ENCODE measurements at places on chromosomes 4 and X. TPM values are rescaled to one million over a fixed set of nuclear protein-coding genes. Genes with fewer than 3 reads are reported as not detected.

DNA sequence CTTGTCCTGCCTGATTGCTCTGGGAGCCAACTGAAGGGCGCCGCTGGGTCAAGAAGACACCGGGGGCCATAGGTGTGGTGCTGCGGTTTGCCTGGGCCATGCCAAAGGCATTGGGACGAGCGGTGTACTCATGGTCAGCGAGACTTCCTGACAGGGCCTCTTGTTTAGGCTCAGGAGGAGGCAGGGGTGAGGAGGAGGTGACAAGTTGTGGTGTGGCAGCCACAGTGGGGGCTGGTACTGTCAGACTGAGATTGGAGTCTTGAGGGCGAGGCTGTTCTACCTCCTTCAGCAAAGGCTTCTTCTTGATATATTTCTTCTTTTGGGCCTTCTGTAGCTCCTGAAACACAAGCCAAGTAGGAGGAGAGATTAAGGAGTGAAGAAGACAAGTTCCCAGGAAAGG is 104.1 kb downstream of the PHF8 start:
- DNase-seq = no peak

The KLHL13 gene
- not detected for polyA plus RNA-seq

DNA sequence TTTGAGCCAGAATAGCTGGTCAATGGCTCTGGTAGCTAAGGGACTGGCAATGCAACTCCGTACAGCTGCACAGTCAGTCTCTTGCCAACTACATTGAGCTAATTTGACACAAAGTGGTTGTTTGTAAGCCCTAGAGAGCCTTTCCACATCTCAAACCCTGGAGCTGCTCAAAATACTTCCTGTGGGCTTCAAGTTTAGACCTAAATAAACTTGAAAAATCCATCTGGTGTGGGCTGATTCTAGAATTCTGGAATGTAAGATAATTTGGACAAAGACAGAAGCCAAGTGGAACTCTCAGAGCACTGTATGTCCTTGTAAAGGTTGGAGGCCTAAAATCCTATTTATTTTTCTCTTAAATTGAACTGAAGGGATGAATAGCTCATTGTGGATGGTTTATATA is 380.8 kb downstream of the SPRY1 start:
- no peak for DNase-seq

GRCh38 chr4:111697176-111697942 is 447.9 kb upstream of the FAM241A start:
- DNase-seq = no peak

- DNase-seq = no peak
Measured at GRCh38 chr4:146916479-146917076, 29.1 kb downstream of the TTC29 start.

- DNase-seq = no peak
Measured at GRCh38 chrX:8233091-8233490, 62.0 kb upstream of the VCX2 start.

The RPS6KA6 gene
- polyA plus RNA-seq = 0.39 TPM

The GABRE gene
- not detected for polyA plus RNA-seq

The RHOXF1 gene
- polyA plus RNA-seq = not detected

- DNase-seq = no peak
Measured at GRCh38 chrX:250965-251364, 30.2 kb upstream of the PLCXD1 start.

The EMCN gene
- polyA plus RNA-seq = not detected

- no peak for DNase-seq
Measured at GRCh38 chr4:123867910-123868587, 471.5 kb downstream of the SPRY1 start.

The HS3ST1 gene
- polyA plus RNA-seq = 13.4 TPM

The IL2 gene
- polyA plus RNA-seq = not detected

The STPG2 gene
- 0.25 TPM for polyA plus RNA-seq

The TLR7 gene
- polyA plus RNA-seq = 7.4 TPM

GRCh38 chrX:78979789-78980464 is 34.7 kb downstream of the P2RY10 start:
- DNase-seq = no peak

- no peak for DNase-seq
Measured at GRCh38 chrX:40922307-40922706, 162.9 kb upstream of the USP9X start.

DNA sequence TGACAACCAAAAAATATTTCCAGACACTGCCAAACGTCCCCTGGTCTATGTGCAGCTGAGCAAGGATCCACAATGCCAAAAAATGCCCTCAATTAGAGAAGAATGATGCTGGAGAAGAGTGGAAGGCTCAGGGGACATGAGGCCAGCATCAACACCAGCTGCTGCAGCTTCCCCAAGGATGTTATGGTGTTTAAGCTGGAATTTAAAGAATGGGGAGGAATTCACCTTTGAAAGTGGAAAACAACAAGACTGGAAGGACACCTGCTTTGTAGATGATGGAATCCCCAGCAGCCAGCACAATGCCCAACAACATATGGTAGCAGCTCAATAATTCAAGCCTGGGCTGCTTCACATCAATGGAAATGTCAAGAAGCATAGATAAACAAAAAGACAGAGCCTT is 20.3 kb upstream of the SMPX start:
- DNase-seq = no peak

- no peak for DNase-seq
Measured at GRCh38 chrX:148611993-148612392, 111.6 kb downstream of the AFF2 start.

The MTMR1 gene
- 35.9 TPM for polyA plus RNA-seq

GRCh38 chrX:67564475-67564874 is 20.7 kb downstream of the AR start:
- no peak for DNase-seq

GRCh38 chr4:134687646-134688628 is 486.3 kb upstream of the PABPC4L start:
- DNase-seq = no peak

DNA sequence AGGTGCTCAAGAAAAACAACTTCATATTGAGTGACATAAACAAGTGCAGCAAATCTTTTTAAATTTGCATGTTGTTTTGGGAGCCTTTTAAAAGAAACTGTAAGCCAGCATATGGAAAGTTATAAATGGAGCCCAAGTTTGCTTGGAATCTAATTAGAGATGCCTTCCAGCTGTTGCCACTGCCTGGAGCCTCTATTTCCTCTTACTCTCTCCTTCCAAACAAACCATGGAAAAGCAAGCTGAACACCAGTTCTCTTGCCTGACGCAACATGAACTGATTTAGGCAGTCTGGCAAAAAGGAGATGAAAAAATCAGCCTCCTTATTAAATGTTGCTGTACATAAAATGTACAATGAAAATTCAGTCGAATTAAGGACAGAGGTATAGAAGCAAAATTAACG is 21.5 kb downstream of the ARSJ start:
- DNase-seq = no peak

DNA sequence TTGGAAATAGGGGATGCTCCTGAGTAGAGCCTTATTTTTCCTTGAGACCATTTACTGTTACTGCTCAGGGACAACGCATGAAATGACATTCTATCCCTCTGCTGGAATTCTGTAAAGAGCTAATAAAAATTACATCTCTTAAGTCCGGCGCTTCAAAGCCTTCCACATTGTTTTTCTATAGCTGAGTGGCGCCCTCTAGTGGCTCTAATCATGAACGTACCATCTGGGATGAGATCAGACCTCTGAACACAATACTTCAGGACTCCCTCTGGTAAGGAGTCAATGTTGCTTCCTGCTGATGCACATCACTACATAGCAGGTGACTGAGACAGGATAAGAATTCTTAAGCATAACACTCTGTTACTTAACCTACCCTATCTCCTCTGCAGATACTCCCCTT is 6.0 kb downstream of the HMGN5 start:
- DNase-seq = peak; percentile 33

The ARHGAP36 gene
- polyA plus RNA-seq = not detected

DNA sequence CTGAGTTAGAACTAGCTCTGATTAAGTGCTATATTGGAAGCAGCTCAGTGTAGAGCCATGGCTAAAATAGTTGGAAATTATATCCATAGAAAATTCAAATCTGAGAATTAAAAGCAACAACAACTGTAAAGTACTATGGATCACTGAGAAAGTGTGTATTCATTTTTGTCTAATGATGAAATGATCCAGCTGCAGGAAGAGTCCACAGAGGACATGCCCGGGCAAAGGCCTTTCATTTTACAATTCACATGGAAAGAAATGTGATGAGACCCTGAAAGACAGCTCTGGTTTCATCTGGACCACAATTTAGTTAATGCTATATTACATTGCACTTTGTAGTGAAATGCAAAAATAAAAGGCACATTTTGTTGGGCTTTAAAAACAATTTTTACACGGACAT is 196.8 kb upstream of the FAT1 start:
- no peak for DNase-seq

- DNase-seq = no peak
Measured at GRCh38 chr4:19030536-19030935, 1009.0 kb upstream of the LCORL start.

- no peak for DNase-seq
Measured at GRCh38 chr4:158422546-158422945, 99.1 kb upstream of the RXFP1 start.

GRCh38 chrX:110267874-110268273 is 50.0 kb downstream of the AMMECR1 start:
- DNase-seq = no peak

- no peak for DNase-seq
Measured at GRCh38 chr4:85732124-85732523, 257.2 kb downstream of the ARHGAP24 start.

DNA sequence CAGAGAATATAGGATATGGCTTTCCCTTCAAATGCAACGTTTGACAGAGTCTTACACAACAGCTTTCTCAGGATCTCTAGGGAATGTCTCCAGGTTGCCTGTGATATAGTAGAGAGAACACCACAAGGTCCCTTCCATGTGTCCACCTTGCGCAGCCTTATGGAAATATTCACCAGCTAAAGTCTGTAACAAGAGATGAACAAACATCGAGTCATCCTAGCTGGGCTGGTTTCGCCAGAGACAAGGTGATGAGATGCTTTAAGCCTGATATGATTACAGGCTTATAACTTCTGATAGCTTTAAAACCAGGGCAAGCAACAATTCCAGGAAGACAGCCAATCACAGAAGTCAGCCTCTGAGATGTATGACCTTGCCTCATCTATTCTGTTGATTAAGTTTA is 83.8 kb downstream of the SEL1L3 start:
- no peak for DNase-seq

The SHROOM4 gene
- polyA plus RNA-seq = not detected

GRCh38 chr4:124030147-124030546 is 633.6 kb downstream of the SPRY1 start:
- no peak for DNase-seq

The MAGIX gene
- 0.96 TPM for polyA plus RNA-seq

The CENPVL2 gene
- not detected for polyA plus RNA-seq

- no peak for DNase-seq
Measured at GRCh38 chr4:111204797-111205196, 581.9 kb upstream of the PITX2 start.

The SLC4A4 gene
- polyA plus RNA-seq = not detected

- no peak for DNase-seq
Measured at GRCh38 chr4:74449571-74450297, 4.8 kb downstream of the AREG start.

DNA sequence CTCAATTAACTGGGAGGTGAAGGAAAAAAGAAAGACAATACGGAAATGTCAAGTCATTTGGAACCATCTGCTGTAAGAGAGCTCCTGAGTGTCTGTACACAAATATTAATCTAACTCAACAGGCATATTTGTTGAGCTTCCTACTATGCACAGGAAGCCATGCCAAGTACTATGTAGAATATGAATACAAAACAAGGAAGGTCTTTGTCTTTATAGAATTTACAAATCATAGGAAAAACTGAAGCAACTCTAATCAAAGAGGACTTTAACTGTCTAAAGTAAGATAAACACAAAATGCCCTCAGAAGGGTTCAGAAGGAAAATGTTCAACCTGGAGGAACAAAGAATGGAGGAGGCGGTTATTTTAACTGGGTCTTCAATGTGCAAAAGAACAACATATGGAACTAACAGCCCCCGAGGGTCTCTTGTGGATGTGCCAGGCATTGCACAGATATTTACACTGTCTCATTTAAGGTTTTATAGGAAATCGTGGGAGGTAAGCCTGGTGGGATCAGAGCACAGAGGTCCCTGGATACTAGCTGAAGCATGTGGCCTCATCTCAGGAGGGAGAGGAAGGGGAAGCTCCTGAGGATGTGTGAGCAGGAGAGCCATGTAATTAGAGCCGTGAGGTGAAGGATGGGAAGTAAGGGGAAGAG is 5.8 kb downstream of the FAM114A1 start:
- no peak for DNase-seq

DNA sequence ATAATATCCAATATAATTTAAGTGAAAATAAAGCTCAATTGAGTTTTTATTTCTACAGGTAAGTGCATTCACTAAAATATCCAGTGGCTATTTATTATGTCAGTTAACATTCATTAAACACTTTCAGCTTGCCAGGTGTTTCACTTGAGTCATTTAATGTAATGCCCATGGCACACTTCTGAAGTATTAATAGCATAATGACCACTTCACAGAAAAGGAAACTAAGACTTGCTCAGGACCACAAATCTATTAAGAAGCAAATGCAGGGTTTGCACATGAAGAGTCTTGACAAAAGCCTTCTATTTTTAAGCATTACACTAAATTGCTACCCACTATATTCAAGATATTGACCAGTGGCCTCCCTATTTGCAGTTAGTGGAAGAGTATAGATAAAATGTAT is 612.7 kb downstream of the KCTD8 start:
- no peak for DNase-seq

DNA sequence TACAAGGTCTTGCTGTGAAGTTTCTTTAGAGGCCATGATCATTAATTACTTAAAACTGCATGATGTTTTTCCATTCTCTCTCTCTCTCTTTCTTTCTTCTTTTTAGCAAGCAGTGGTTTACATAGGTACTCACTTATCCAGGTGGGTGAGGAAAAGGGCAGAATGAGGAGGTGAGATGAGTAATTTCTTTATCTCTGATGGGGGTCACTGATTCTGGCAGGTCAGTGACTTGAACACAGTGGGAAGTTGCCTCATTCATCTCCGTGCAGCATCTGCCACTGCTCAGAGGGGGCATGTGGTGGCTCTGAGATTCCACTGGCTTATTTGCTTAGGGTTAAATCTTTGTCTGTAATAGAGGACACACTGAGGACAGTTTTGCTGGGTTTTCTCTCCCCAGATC is 62.6 kb downstream of the FAM114A1 start:
- DNase-seq = no peak

The CXCL13 gene
- not detected for polyA plus RNA-seq

GRCh38 chr4:122824616-122825015 is 2.0 kb upstream of the FGF2 start:
- no peak for DNase-seq

The GPR143 gene
- polyA plus RNA-seq = not detected

Data from naive B cell (primary cell).